ENCODE measurements at places on chromosomes 5 and 9.

DNA sequence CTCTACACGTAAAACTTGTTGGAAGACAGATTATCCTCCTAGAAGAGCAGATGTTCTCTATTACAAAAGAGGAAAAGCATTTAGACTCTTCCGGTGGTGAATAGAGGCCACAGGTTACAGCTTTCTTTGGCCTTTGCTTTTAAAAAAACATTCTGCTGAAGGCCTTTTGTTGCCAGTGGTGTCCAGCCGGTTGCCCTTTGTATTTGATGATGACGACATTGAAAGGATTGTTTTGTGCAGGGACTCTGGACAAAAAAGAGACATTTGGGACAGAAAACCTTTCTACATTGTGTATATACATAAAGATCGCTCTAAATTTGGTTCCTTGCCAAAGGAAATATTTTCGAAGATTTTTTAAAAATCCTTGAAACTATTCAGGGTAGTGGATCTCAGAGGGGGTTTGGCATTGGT, 180.3 kb downstream of the C9orf152 start:
- peak; percentile 62 for DNase-seq

- DNase-seq = peak; percentile 65
Observed at GRCh38 chr5:42912184-42912798, 100.6 kb upstream of the SELENOP start.

DNA sequence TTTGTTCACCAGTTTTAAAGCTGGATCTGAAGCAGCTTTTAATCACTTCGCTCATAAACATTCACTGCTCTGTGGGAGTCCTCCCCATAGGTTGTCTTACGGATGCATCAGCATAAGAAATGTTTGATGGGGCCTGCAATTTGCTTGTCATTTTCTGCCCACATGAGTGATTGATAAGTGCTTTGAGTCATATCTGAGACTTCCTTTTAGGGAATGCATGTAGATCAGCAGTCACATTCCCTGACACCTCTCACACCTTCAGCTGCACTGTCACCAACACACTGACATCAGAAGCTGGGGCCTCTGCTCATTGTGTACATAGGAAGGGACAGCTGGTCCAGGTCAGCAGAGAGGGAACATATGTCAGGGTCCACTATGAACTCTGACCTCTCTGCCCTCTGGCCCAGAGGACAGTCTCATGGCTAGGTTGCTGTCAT, 84.1 kb upstream of the SPATA31D4 start:
- peak; percentile 61 for DNase-seq

- DNase-seq = peak; percentile 34
Observed at GRCh38 chr9:4277531-4277991, 22.3 kb downstream of the GLIS3 start.

DNA sequence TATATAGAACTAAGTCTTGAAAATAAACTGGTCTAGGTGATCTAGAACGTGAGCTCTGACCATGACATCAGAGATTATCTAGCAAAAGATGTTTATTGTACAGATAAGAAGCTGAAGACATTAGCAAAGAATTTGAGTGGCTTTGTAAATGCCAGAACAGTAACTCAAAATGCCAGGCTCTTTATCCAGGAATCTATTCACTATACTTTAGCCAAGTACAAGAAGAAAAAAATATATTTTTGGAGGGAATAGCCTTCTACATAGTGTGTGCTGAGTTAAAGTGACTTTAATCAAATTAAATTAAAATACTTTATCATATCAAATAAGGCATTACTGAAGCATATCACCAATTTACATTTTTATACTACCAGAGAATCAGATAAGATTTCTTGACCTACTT, 132.6 kb upstream of the ITGA1 start:
- no peak for DNase-seq

GRCh38 chr9:102273952-102274351, 535.5 kb upstream of the GRIN3A start:
- peak; percentile 11 for DNase-seq

GRCh38 chr9:98500337-98500919, 208.3 kb downstream of the GABBR2 start:
- DNase-seq = no peak

DNA sequence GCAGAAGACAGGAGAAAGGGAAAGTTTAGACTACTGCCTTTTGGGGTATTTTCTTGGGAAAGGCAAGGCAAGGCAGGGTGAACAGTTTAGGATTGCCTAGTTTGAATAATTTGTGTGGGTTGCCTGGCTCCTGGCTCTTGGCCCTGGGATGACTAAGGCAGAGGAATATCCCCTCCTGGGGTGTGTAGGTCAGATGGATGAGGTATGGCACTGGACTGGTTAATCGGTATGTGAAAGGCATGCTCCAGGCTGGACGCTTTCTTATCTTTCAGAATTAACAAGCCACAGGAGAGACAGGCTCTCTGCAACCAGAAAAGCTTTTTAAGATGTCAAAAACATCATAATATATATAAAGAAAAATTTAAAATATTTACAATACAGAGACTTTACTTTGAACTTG, 58.6 kb downstream of the STARD4 start:
- DNase-seq = peak; percentile 83

DNA sequence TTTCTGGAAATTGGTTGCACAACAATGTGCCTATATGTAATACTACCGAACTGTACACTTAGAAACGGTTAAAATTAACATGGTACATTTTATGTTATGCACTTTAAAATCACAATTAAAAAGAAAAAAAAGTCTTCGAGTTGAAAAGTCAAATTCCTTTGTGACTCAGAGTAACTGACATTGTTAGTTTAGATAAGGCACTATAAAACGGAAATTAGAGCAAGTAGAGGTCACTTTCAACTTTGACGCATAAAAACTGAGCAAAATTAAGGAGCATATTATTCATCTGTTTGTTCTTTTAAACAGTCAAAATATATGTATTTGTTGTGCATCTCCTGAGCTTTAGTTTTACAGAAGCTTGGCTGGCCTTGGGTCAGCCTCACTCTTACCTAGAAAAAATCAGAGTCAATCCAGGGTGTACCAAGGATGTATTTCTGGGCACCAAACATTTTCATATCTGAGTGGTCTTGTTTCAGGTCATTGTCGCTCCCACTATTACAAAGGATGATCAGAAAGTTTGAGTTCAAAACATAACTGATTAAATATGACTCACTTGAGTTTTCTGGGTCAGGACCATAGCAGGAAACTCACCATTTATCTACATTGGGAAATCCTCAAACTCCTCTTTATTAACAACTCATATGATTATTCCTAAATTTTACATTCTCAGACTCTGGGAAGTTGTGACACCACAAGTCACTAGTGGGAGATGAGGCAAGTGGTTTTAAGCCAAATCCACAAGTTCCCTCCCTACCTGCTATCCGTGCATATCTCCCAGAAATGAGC, 160.6 kb downstream of the CCDC192 start:
- no peak for DNase-seq

DNA sequence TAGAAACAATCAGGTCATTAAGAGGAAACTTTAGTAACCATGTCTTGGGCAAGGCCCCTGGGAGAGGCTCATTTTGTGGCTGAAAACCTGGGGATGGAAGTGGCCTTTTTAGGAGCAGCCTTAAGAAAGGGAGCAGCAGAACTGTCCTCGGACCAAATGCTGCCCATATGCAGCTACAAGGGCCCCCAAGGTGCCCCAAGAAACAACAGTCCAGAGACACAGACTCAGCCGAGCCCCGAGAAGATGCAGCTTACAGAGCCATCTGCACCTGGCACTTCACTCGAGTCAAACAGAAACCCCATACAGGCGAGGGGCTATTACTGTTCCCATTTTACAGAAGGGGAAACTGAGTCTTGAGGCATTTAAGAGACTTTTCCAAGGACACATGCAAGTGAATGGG, 58.0 kb downstream of the COL23A1 start:
- DNase-seq = no peak

DNA sequence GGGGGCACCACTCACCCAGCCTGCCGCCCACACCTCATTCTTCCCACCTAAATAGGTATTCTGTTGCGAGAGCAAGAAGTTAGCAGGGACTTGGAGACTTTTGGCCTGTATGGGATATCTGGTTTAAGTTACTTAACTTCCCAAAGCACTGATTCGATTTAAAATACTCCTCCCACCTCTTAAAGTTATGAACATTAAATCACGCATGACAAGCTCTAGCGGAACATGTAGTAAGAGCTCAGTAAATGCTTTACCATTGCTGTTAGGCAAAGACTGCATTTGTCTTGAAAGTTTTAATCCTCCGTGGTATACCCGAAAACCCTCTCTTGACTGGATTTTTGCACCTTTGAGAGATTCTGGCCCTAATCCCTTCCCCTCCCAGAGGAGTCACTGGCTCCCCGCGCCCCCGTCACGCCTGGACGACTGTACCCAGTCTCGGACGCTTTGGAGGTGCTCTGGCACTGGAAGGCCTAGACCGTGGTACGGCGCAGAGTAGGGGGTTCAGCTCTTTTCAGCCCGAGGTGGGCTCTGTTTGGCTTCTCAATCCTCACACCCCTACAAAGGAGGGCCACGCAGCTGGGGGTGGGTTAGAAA, 4.4 kb downstream of the GDNF start:
- DNase-seq = peak; percentile 70

All from fibroblast of upper back skin (primary cell).